Common myeloid progenitor, CD34-positive (primary cell): ENCODE measurements at places on chromosomes 4 and X.

DNA sequence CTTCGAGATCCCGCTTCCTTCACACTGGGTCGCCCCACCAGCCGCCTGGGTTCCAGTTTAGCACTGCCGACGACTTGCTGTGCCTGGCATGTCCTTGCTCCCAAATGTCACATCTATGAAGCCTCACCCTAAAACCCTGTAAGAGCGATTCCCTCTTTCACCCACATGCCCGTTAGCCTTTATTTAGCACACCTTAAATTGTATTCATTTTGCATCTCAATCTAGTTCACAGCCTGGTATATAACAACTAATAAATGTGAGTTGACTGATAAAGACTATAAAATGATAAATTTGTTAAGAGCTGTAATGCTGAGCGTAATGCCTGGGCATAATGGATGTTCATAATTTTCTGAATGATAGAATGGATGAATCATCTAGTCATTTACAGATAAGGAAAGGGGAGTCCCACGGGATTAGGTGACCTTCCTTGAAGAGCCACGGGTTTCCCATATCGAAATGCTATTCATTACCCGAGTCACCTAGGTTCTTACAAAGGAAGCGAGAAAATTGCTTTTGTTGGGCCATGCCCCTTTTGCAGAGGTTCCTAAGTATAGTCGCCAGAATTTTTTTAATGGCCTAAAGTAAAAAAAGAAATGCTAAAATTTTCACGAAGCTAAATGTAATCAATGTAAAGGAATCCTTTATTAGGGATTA, 1.1 kb upstream of the AP1S2 start:
- peak overlapping the region; percentile 85 for H3K27ac ChIP-seq
- H3K36me3 ChIP-seq = no peaks in the 10 kb centered on the region
- peak; percentile 55 for DNase-seq
- H3K4me3 ChIP-seq = peak overlapping the region; percentile 74

DNA sequence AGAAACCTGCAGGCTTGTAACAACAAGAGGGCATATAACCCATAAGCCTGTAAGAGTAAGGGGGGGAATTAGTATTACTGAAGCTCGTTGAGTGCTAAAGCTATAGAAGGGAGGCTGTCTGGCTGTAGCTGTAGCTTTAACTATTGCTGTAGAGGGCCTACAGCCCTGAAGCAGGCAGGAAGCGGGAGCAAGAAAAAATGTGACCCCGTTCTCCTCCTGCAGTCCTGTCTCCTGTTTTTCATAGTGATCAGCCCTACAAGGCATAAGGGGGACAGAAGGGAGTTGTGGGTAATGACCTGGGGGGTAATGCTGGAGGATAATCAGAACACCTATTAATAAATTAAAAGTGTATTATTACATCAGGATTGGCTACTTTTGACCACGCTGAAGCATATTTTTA, 206.9 kb upstream of the MAB21L2 start:
- H3K4me3 ChIP-seq = no peak overlapping the region
- no peak overlapping the region for H3K27ac ChIP-seq
- DNase-seq = no peak

DNA sequence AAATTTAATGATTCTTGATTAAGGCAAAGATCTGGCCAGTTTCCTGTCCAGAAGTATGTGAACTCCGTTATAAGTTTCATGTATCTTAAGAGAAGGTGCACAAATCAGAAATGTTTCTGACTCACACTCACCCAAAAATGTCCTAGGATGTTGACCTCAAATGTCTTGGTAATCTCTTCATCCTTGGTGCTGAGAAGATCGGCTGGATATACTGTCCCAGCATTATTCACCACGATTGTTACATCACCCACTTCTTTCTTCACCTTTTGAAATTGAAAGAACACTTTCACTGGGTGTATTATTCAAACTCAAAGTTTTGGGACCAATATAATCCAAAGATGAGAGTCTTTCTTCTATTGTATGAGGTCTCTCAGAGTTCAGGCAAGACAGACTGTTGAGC, 5.7 kb downstream of the HSD17B13 start:
- DNase-seq = no peak
- H3K27me3 ChIP-seq = no peaks in the 10 kb centered on the region
- H3K27ac ChIP-seq = no peak overlapping the region
- H3K36me3 ChIP-seq = no peaks in the 10 kb centered on the region

DNA sequence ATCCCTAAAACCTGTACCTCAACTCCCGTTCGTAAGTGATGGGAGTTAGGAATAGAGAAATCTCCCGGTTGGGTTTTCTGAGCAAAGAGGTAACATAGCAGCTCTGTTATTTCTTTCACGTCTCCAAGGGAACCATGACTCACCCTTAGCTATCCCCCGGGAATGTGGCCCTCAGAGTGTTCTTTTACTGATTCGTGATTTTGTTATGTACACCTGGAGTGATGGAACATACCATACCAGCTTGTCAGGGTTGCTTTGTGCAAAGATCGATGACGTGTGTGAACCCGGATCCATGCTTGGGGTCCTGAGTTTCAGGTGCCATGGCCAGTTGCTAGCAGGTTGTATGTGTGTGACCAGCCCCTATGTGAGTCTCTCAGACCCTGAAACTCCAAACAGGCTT, 52.6 kb downstream of the HPRT1 start:
- no peaks in the 10 kb centered on the region for H3K4me1 ChIP-seq
- no peak for DNase-seq
- no peaks in the 10 kb centered on the region for H3K27me3 ChIP-seq
- H3K36me3 ChIP-seq = no peaks in the 10 kb centered on the region
- no peak overlapping the region for H3K4me3 ChIP-seq

DNA sequence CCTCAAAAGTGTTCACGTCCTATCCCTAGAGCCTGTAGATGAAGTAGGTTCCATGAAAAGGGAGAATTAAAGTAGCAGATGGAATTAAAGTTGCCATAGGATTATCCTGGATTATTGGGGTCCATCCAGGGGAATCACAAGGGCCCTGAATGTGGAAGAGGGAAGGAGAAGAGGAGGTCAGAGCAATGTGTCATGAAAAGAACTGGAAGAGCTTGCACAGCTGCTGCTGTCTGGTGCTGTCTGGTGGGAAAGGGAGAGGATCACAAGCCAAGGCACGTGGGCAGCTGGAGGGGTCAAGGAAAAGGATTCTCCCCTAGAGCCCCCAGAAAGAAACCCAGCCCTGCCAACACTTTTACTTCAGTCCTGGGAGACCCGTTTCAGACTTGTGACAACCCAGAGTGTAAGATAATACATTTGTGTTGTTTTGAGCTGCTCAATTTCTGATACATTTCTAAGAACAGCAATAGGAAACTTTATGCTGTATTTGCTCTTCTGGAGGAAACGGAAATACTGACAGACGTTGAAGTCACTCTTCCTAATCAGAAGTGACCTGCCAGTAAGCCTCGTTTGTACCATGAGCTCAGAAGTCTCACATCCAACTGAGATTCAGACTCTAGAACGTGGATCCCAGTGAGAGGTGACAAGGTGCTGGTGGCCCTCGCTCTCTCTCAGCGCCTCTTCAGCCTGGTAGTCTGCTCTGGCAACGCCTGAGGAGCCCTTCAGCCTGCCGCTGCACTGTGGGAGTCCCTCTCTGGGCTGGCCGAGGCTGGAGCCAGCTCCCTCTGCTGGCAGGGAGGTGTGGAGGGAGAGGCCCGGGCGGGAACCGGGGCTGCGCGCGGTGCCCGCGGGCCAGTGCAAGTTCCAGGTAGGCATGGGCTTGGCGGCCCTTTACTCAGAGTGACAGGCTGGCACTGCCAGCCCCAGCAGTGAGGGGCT, 34.7 kb upstream of the ENPP6 start:
- no peaks in the 10 kb centered on the region for H3K27me3 ChIP-seq
- DNase-seq = no peak
- H3K4me3 ChIP-seq = no peak overlapping the region
- H3K4me1 ChIP-seq = no peaks in the 10 kb centered on the region
- H3K27ac ChIP-seq = no peak overlapping the region

- no peaks in the 10 kb centered on the region for H3K27me3 ChIP-seq
- no peaks in the 10 kb centered on the region for H3K4me1 ChIP-seq
- DNase-seq = no peak
- no peak overlapping the region for H3K4me3 ChIP-seq
Measured at GRCh38 chrX:5537098-5537497, 691.6 kb downstream of the NLGN4X start.

- H3K4me3 ChIP-seq = no peak overlapping the region
- no peaks in the 10 kb centered on the region for H3K27me3 ChIP-seq
- H3K27ac ChIP-seq = no peak overlapping the region
- H3K4me1 ChIP-seq = no peaks in the 10 kb centered on the region
- no peaks in the 10 kb centered on the region for H3K36me3 ChIP-seq
Measured at GRCh38 chr4:25527034-25527433, 128.6 kb upstream of the SLC34A2 start.

DNA sequence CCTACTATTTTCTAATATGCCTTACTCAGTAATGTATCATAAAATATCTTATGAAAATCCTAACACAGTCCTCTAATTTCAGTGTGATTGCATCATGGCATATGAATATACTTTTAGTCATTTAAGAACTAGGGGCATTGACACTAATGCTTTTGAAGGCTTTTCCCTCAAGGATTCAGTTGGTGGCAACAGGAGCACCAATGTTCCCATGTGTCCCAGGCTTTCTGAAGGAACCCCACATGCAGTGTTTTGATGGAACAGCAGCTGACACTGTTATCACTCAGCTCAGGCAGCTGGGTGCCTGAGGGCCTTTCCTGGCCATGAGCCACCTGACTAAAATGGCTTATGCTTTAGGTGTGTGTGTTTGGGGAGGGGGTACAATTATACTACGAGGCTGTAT, 348.3 kb downstream of the ARHGAP24 start:
- no peaks in the 10 kb centered on the region for H3K27me3 ChIP-seq
- no peak overlapping the region for H3K27ac ChIP-seq
- no peaks in the 10 kb centered on the region for H3K36me3 ChIP-seq
- DNase-seq = no peak

DNA sequence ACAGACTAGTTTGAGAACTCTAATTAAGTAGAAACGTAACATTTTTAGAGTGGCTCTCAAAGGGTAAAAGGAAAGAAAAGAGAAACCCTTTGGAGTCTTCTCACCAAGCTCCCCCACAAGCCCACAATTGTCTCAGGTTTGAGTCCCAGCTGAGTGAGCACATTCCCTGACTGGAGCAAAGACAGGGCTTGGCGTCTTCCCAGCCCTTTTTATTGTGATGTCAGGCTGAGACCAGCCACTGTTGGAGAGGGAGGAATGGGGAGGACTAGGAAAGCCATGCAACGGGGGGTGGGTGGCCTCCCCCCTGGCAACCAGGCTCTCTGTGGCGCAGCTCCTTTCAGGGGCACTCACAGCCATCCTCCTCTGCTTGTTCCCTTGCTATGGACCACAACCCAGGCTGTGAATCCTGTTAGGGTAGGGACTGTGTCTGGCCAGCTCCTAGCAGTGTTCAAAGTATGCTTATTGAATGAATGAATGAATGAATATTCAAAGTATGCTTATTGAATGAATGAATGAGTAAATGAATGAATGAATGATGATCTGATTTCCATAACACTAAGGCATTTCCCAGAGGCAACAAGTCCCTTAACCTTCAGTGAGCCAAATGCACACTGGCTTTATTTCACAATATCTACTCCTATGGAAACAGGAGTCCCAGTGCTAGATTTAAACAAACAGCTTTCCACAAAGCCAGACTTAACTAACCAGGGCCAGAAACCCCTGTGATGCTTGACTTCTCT, 413.3 kb downstream of the MID1IP1 start:
- no peaks in the 10 kb centered on the region for H3K27me3 ChIP-seq
- no peaks in the 10 kb centered on the region for H3K4me1 ChIP-seq
- H3K27ac ChIP-seq = no peak overlapping the region
- DNase-seq = no peak
- no peak overlapping the region for H3K4me3 ChIP-seq

GRCh38 chr4:42789041-42789567, 103.4 kb upstream of the GRXCR1 start:
- H3K4me1 ChIP-seq = no peaks in the 10 kb centered on the region
- no peak overlapping the region for H3K4me3 ChIP-seq
- no peaks in the 10 kb centered on the region for H3K36me3 ChIP-seq
- no peak overlapping the region for H3K27ac ChIP-seq
- no peak for DNase-seq

DNA sequence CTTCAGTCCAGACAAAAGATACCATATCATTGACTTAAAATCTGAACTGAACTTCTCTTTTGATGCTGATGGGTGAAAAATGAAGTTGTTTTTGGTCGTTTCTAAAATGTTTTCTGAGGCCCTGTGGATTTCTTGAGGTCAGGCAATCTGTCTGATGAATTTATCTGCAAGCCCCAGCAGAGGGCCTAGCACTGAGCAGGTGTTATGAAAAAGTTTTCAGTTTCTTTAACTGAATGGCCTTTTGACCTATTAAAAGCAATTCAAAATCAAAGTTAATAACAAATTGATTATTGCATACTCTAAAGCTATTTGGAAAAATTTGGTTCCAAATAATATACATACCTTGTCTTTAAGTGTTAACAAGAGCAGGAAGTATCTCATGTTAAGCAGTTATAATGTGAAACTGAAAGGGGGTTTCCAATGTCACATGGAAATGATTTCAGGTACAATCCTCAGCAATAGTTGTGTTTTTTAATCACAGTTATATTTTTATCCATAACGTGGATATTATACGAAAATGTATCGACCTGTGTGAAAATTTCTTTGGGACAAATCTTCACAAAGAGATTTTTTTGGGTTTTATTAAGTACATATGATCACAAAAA, 285.0 kb downstream of the SPANXN1 start:
- DNase-seq = no peak
- no peak overlapping the region for H3K27ac ChIP-seq
- no peaks in the 10 kb centered on the region for H3K4me1 ChIP-seq

DNA sequence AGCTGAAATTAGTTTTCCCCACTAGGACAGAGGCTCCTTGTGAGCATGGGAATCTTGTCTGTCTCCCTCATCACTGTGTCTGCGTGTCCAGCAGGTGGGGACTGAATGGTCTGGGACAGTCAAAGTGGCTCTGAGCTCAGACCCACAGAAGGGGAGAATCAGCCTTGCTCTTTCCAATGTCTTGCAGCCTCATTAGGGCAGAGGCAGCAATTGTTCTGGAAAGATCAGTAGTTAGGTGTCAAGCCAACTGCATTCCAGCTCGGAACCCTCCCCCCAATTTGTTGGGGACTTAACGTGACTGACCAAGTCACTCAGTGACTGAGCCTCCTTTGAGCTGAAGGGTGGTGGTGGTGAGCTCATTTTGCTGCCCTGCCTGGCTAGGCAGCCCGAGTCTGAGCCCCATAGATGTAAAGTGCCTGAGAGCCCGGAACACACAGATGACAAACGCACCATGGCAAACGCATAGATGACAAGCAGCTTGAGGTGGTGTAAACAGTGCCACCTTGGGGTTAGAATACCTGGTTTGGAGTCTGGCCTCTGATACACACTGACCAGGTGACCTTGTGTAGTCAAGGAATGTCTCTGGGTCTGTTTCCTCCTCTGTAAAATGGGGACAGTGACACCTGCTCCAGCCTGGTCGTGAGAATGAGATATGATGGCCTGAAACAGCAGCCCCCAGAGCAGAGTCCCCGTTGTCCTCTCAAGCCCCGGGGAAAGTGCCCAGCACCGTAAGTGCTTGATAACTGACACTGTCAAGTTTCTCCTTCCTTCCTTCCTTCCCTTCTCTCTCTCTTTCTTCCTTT, 2.7 kb upstream of the SORCS2 start:
- peaks cover 82% of the 10 kb centered on the region for H3K27me3 ChIP-seq
- H3K4me3 ChIP-seq = no peak overlapping the region
- DNase-seq = no peak
- no peaks in the 10 kb centered on the region for H3K36me3 ChIP-seq
- H3K4me1 ChIP-seq = peaks cover 4% of the 10 kb centered on the region
